ENCODE measurements at places on chromosomes 2 and 18.

- DNase-seq: no peak
Measured at GRCh38 chr2:123915380-123915779, 109.7 kb upstream of the CNTNAP5 start.

GRCh38 chr2:174350018-174350417, 15.3 kb downstream of the SP9 start:
- no peak for DNase-seq

GRCh38 chr2:205837663-205838062, 155.4 kb downstream of the NRP2 start:
- DNase-seq: no peak

- DNase-seq: no peak
Measured at GRCh38 chr2:95380280-95380679, 22.2 kb upstream of the FAHD2A start.

DNA sequence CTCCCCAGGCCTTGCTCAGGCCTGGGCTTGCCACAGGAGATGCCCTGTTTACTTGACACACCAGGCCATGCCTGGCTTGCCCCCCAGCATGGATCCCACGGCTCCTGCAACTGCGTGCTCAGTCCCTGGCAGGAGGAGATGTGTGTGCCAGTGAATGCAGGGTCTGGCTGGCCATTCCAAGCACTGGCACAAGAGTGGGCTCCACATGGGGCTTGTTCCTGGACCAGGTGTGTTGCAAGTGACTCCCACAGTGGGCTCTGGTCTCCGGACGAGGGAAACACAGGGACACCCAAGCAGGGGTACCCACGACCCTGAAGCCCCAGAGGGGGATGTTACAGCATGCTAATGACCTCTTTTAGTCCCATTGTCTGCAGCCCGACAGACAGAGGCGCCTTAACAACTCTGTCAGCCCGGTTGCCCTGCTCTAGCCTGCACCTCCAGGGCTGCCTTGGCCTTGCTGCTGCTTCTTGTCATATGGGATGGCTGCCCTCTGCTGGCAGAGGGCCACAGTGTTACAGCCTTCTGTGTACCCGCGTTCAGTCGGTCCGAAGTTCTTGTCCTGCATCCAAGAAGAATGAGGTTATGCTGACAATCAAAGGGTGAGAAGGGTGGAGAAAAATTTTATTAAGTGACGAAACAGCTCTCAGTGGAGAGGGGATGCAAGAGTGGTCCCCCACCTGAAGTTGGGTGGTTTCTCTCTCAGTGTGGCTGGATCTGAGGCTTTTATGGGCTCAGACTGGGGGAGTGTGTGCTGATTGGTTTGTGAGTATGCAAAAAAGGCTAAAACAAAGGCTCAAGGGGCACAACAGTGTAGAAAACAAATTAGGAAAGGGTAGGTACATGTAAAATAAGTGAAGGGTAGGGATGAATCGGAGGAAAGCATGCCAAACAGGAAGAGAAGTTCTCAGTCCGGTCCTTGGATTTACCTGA, 180.4 kb downstream of the MBD5 start:
- DNase-seq: peak; percentile 75

GRCh38 chr2:157874997-157875640, 1.0 kb downstream of the ACVR1 start:
- peak; percentile 56 for DNase-seq

DNA sequence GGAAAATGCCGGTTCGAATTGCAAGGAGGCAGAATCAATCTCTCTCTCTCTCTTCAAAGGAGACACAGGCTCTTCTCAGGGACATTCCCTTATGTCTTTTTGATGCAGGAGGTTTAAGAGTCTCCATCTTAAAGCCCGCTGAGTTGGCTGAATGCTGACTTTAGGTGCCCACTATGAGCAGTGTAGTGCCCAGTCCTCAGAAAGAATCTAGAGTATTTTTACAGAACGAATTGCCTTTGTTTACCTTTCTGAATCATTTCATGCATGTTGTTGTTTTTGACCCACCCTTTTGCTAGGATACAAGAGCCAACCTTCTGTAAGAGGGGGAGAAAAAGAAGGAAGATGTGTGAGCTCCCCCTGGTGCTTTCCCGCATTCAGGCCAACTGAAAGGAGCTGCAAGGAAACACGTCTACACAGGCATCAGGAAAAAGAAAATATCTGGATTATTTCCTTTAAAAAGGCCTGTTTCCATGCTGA, 193.5 kb upstream of the TCF4 start:
- peak; percentile 54 for DNase-seq

DNA sequence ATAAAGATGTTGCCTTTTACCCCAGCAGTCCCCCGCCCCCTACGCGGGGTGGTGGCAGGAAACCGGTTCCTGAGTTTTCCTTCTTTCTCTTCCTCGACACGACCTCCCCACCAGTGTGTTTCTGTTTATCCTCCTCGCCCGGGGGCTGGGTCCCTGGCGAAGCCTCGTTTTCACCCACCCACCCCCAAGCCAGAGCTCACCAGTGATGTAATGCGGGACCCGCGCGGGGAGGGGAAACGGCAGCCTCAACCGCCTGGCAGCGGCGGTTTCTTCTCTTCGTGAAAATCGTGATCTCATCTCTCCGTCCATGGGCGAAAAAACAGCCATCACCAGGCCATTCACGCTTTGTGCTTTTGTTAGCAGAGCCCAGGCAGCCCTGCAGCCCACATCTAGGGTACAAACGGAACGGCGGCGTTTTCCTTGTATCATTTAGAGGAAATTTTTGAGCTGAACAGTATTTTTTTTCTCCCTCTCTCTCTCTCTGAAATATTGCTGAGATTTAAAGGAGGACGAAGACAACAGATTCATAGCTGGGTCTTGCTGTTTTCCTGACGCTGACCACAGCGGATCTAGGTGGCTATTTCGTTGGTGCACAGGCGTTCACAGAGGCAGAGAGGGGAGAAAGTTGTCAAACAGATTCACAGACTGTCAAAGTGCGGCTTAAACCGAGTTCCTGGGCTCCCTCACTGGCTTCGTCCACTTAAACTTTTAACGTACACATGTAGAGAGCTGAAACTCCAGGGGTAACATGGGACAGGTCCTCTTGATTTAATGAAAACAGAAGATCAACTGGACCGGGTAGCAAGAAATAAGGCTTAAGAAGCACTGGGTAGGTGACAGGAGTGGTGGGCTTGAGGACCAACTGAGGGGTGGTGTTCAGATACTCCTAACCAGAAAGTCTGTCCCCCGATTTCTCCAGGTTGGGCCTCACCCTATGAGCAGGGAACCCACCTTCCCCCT, 21.9 kb upstream of the PAX3 start:
- DNase-seq: no peak

- DNase-seq: peak; percentile 59
Measured at GRCh38 chr2:96618596-96619283, 19.4 kb downstream of the KANSL3 start.

DNA sequence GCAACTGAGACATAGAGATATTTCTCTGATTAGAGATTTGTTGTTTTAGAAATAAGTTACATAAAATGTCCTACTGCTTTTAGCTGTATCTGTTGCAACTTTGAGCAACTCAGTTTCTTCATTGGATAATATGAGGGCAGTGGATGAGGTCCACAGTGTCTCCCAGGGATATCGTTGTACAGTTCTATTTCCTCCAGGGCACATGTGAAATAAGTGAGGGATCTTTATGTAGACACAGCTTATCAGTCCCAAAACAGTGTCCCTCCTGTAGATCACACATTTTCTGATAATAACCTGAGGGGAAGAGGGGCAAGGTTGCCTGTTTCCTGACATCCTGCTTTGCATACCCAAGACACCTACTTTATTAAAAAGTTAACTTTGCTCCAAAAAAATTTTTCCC, 1231.2 kb upstream of the ZEB2 start:
- DNase-seq: no peak

DNA sequence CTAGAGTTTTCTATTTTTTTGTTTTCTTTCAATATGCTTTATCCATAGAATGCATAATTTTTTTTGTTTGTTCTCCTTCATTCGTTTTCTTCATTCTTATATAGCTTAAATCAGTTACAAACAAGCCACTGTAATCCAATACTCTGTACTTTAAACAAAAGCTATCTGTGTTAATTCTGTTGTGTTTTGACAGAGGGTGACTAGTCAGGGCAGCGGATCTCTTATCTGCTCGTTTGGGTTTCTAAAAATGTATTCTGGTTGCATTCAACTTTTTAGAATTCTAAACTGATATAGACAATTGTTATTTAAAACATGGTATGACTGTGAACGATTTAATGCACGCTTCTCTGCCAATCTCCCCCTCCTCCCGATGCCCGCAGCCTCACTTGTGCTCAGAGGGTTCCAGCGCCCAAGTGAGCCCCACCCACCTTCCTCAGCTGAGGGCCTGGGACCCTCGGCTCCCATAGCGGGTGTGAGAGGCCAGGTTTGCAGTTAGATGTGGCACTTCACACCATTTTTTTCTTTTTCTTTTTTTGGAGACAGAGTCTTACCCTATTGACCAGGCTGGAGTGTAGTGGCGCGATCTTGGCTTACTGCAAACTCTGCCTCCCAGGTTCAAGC, 44.1 kb downstream of the NCK2 start:
- DNase-seq: no peak

DNA sequence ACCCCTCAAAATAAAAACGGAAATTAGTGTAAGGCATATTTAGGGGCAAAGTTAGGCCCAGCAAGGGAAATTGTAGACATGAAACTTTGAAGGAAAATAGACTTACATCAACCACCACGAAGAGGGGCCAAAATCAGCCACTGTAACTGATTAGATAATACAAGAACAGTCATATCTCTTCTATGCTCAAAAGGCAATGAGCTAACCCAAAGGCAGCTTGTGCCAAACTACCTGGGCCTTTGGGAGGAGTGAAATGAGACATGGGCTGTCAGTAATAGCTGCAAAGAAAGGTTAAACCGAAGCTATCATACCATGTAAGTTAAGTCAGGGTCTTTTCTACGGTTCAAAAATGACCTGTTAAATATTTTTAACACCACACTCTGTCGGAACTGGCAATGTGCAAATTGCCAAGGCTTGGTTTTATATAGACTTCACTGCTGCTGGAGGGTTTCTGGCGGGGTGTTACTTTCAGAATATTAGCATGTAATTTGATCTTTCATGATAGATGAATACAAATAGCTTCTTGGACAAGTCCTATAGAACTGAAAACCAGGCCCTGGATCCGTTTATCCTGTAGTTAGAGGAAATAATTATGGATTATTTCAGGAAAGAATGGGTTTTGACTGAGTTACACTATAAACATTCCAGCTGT, 69.6 kb downstream of the ACVR1 start:
- DNase-seq: no peak

GRCh38 chr2:214244847-214245246, 166.0 kb upstream of the VWC2L start:
- DNase-seq: no peak

DNA sequence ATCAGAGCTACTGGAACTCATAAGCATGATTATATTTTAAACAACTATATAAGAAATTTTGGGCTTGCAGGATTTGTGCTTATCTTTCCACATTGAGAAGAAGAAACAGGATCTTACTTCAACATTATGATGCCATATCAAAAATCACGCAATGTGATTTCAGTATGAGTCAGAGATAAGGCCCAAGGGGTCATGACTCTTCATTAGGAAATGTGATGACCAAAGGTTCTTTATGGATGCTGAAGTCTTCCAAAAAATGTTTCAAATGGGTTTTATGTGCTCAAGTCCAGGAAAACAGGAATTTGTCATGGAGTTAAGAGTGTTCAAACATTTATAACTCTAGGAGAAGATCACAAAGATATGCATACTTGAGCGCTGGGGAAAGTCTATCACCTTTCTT, 7.8 kb upstream of the SERPINB2 start:
- DNase-seq: no peak

DNA sequence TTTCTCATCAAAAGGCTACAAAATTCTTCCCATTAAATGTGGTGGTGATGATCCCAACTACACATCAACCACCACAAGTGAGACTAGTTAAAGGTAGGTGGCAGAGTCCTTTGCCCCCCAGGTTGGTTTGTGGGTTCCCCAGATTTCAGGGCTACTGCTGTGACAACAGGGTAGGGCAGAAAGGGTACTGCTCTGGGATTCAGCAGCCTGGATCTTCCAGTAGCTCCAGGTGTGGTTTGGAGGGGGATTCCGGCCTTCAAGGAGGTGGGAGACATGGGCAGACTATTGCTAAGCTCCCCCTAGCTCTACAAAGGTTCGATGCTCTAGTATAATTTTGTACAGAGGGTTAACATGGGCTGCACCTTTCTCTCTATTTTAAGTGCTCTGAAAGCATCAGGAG, 74.9 kb upstream of the FZD5 start:
- no peak for DNase-seq

- DNase-seq: no peak
Measured at GRCh38 chr2:177362499-177362898, 30.1 kb upstream of the AGPS start.

- DNase-seq: peak; percentile 91
Measured at GRCh38 chr2:240435457-240435947, at the start of gene GPC1. GPC1 (plus strand) TSS chr2:240435663; CDS start chr2:240435919, 256 bp downstream.

GRCh38 chr2:219626540-219626939, 890 bp upstream of the SLC4A3 start:
- DNase-seq: no peak

DNA sequence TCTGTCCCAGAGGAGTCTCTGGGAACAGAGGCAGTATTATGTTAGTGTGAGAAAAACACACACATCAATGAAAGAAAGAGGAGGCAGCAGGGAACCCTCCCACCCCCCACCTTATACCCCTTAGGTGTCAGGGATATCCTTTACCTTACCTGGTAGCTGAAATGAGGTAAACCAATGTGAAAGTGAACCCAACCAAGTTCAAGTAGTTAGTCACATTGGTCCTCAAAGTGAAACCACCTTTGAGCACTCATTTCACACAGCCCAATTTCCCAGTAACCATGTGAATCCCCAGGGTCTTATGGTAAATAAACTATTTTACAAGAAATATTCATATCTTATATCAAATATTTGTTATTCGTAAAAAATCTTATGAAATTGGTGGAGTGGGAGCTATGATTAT, 377.8 kb downstream of the LRATD1 start:
- no peak for DNase-seq

GRCh38 chr2:169661265-169661664, 32.9 kb downstream of the CFAP210 start:
- no peak for DNase-seq

GRCh38 chr2:230893841-230894781, 29.4 kb downstream of the ITM2C start:
- DNase-seq: no peak

DNA sequence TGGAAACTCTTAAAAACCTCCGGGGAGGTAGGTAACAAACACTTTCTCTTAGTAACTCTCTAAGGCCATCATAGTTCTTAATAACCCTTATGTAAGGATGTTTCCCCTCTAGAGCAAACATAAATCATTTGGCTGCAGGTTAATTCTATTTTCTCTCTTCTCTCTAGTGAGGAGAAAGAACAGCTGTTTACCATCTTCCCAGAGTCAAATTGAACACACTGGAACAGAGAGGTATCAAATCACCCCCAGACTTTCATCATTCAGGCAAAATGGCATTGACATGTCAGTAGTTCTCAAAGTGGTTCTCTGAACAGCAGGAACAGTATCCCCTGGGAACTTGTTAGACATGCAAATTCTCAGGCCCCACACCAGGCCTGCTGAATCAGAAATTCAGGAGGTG, 240.7 kb downstream of the MEIS1 start:
- no peak for DNase-seq

DNA sequence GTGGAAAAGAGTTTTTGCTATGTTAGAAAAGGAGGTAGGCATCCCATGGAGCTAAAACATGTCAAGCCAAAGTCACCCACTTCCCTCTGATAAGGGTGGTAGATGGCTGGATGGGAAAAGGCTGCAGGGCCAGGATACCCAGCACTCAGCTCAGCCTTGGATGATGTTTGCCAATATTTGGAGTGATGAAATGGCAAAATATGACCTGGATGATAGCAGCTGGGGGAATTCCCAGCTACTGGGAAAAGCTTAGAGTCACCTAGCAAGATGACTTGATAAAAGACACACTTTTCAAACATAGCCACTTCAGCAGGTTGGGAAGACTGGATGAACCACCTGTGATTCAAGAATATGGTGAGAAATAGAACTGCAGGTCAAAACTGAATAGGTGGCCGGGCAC, 10.1 kb downstream of the RFX8 start:
- no peak for DNase-seq
